Activated CD4-positive, alpha-beta memory T cell treated with anti-CD3 and anti-CD28 coated beads for 36 hours (primary cell): ENCODE measurements at places on chromosomes 1 and 21. TPM values are rescaled to one million over a fixed set of nuclear protein-coding genes. Genes with fewer than 3 reads are reported as not detected.

The SH3BGR gene
- total RNA-seq = 3.1 TPM

The USP24 gene
- 39.9 TPM for total RNA-seq

The L1TD1 gene
- not detected for total RNA-seq

The FMOD gene
- 0.95 TPM for total RNA-seq

The SH3GLB1 gene
- total RNA-seq = 65.3 TPM

The ODF2L gene
- 31.5 TPM for total RNA-seq

The ACTA1 gene
- not detected for total RNA-seq

The S100A3 gene
- not detected for total RNA-seq

The HSD3B1 gene
- total RNA-seq = not detected

The TMEM52 gene
- 0.33 TPM for total RNA-seq

The TTC3 gene
- 63.1 TPM for total RNA-seq

The GJC2 gene
- total RNA-seq = 0.57 TPM

The TMEM269 gene
- 0.15 TPM for total RNA-seq

The KMO gene
- total RNA-seq = not detected

The VHLL gene
- total RNA-seq = not detected

The C4BPB gene
- total RNA-seq = 0.39 TPM

The MYBPH gene
- total RNA-seq = not detected

The ANKRD35 gene
- 0.24 TPM for total RNA-seq

The PTPRU gene
- total RNA-seq = 0.85 TPM

The KRTAP13-4 gene
- not detected for total RNA-seq

The CELA3B gene
- not detected for total RNA-seq

The CEP104 gene
- total RNA-seq = 29.0 TPM

The GJB4 gene
- not detected for total RNA-seq

The SRSF4 gene
- 136 TPM for total RNA-seq

The COL16A1 gene
- 0.45 TPM for total RNA-seq
